ENCODE measurements at places on chromosomes 2 and 18. TPM values are rescaled to one million over a fixed set of nuclear protein-coding genes. Genes with fewer than 3 reads are reported as not detected.

GRCh38 chr2:86358957-86359356 lies 21.5 kb upstream of the REEP1 start:
- H3K27me3 ChIP-seq: no peaks in the 10 kb centered on the region
- H3K4me1 ChIP-seq: no peaks in the 10 kb centered on the region
- DNase-seq: no peak
- H3K27ac ChIP-seq: no peak overlapping the region
- no peaks in the 10 kb centered on the region for H3K36me3 ChIP-seq
- no peak overlapping the region for H3K4me3 ChIP-seq

GRCh38 chr18:1746131-1746530 lies 825.2 kb downstream of the METTL4 start:
- H3K4me3 ChIP-seq: no peak overlapping the region
- no peaks in the 10 kb centered on the region for H3K4me1 ChIP-seq
- H3K27ac ChIP-seq: no peak overlapping the region

GRCh38 chr2:234251326-234252271 lies 201.1 kb downstream of the SPP2 start:
- no peaks in the 10 kb centered on the region for H3K36me3 ChIP-seq
- no peak overlapping the region for H3K27ac ChIP-seq

- H3K27ac ChIP-seq: no peak overlapping the region
- no peak overlapping the region for H3K4me3 ChIP-seq
- no peaks in the 10 kb centered on the region for H3K27me3 ChIP-seq
- no peaks in the 10 kb centered on the region for H3K36me3 ChIP-seq
- H3K4me1 ChIP-seq: no peaks in the 10 kb centered on the region
- DNase-seq: peak; percentile 6
Measured at GRCh38 chr2:194464964-194465638, 1191.9 kb upstream of the SLC39A10 start.

DNA sequence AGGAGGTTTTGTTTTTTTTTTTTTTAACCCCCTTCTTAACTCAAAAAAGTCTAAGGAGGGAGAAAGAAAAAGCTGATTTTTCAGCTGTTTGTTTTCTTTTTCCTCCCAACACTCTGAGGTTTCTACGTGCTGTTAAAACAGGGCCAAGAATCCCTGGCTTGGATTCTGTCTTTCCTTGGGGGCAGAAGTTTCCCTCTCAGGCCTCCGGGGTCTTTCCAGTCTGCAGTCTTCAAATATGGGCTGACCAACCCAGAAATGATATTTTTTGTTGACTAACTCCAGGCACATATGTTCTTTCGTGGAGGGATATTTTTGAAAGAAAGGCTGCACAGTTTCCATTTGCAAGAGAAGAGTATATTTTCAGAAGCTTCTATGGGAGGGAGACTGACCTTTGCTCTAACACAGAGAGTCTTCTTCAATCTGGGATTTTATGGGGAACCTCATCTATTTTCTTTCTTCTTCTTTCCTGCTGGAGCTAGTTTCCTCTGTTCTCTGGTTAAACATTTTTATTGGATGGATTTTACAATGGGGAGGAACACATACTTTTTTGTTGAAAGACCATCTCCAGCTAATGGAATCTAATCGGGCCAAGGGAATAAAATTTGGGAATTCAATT lies 93.3 kb upstream of the SPRED2 start:
- no peak overlapping the region for H3K4me3 ChIP-seq
- H3K27me3 ChIP-seq: no peaks in the 10 kb centered on the region
- no peak for DNase-seq
- H3K27ac ChIP-seq: no peak overlapping the region

- no peak overlapping the region for H3K27ac ChIP-seq
- H3K36me3 ChIP-seq: no peaks in the 10 kb centered on the region
- peak overlapping the region; percentile 28 for H3K4me3 ChIP-seq
- DNase-seq: no peak
- peaks cover 11% of the 10 kb centered on the region for H3K27me3 ChIP-seq
Measured at GRCh38 chr2:27714851-27715291, 51.2 kb downstream of the SLC4A1AP start.

- H3K27me3 ChIP-seq: peaks cover 2% of the 10 kb centered on the region
- H3K27ac ChIP-seq: no peak overlapping the region
- H3K4me3 ChIP-seq: no peak overlapping the region
- DNase-seq: no peak
- no peaks in the 10 kb centered on the region for H3K36me3 ChIP-seq
Measured at GRCh38 chr2:113777371-113777770, 20.9 kb upstream of the SLC35F5 start.

DNA sequence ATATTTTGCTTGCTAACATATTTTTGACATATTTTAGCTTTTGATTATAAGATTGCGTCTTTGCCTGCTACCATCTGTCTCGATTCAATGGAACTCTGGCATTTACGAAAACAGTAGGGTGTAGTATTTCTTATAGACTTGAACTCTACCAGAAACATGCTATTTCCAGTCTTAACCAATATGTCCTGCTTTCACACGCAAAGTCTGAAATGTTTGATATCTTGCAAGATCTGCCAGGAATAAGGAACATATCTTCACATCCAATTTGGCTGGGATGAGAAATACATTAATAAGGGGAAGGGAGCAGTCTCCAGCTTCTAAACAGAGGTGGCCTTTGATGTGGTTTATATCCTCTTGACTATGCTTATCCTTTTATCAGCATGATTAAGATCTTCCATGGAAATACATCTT lies 299.4 kb downstream of the ZNF521 start:
- H3K4me1 ChIP-seq: no peaks in the 10 kb centered on the region
- DNase-seq: no peak
- no peaks in the 10 kb centered on the region for H3K36me3 ChIP-seq
- no peak overlapping the region for H3K4me3 ChIP-seq
- H3K27ac ChIP-seq: no peak overlapping the region

- H3K36me3 ChIP-seq: no peaks in the 10 kb centered on the region
- no peaks in the 10 kb centered on the region for H3K4me1 ChIP-seq
- H3K27me3 ChIP-seq: no peaks in the 10 kb centered on the region
- no peak overlapping the region for H3K4me3 ChIP-seq
- no peak overlapping the region for H3K27ac ChIP-seq
- DNase-seq: no peak
Measured at GRCh38 chr18:11219571-11219970, 70.2 kb upstream of the PIEZO2 start.

- H3K27me3 ChIP-seq: peaks cover 2% of the 10 kb centered on the region
- H3K4me1 ChIP-seq: no peaks in the 10 kb centered on the region
- peaks cover 3% of the 10 kb centered on the region for H3K36me3 ChIP-seq
Measured at GRCh38 chr2:215631696-215632095, 195.8 kb upstream of the FN1 start.

TEX44 gene
- not detected for total RNA-seq

AMMECR1L gene
- 12.7 TPM for total RNA-seq

ATG9A gene
- 26.0 TPM for total RNA-seq

CHRNG gene
- not detected for total RNA-seq
